ENCODE measurements at places on chromosomes 12 and 14.
A peak's percentile ranks its signal among the peaks of the same experiment; 100 is the strongest.

GRCh38 chr12:64240781-64241180 lies 18.7 kb upstream of the KICS2 start:
- DNase-seq = no peak

DNA sequence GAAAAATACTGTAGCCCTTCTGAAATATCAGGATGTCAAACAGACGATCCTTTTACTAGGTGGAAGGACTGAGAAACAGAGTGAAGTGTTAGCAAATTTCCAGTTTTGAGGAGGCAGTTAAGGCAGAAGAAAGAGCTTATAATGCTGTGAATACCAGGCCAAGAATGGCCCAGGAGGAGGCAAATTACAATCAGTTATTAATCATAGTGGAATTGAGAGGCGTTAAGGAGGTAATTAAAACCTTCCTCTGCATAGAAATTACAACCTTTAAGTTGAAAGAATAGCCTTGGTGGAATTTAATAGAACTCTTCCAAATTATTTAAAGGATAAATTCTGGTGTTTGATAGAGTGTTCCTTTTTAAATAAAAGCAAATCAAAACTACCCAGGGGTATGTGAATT lies 590.9 kb upstream of the SEL1L start:
- no peak for DNase-seq

GRCh38 chr12:3071107-3071506 lies 6.1 kb upstream of the TSPAN9 start:
- peak; percentile 20 for DNase-seq

DNA sequence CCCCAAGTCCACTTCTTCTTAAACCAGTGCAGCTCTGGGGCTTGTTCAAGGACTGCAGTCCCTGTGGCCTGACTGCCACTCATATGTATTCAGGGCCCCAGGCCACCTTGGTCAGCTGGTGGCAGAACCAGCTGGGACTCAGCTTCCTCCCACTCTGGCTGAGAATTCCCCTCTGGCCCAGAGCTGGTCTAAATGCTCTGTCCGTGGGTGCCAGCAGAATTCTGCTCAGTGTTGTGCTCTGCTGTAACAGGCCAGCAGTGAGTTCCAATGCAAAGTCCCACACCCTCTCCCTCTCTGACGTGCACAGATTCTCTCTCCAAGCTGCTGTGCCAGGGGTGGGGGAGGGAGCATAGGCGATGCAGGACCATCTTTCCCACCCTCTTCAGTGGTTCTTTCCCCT lies 210.4 kb upstream of the RGS6 start:
- DNase-seq = no peak

DNA sequence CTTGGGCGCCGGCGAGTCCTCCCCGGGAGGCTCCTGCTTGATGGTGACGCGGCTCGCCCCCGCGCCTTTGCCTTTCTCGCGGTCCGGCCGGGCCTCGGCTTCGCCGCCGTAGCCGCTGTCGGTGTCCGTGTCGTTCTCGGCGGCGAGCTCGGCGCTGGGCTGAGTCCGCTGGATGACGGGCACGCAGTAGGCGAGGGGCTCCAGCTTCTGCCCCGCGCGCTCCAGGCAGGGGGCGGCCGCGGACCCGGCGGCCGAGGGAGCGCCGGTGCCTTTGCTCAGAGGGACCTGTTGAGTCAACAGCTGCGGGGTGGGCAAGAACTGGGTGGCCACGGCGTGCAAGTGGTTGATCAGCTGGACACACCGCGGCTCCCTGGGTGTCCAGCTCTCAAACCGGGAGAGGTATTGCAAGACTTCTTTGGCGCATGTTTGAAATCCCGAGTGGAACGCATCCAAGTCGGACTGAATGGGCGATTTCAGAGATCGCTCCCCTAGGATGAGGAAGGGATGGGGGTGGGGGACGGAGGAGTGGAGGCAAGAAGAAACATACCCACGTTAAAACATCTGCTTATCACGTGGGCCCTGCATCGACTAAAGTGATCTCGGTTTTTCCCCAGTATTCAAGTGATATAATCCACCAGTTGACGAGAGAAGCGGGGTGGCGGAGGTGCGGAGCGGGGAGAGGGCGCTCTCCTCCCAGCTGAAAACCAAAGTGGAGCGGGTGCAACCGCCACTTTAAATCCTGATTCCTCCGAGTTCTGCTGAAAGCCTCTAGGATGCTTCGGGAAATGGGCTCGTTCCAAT lies 2.0 kb downstream of the BHLHE41 start:
- DNase-seq = peak; percentile 82

DNA sequence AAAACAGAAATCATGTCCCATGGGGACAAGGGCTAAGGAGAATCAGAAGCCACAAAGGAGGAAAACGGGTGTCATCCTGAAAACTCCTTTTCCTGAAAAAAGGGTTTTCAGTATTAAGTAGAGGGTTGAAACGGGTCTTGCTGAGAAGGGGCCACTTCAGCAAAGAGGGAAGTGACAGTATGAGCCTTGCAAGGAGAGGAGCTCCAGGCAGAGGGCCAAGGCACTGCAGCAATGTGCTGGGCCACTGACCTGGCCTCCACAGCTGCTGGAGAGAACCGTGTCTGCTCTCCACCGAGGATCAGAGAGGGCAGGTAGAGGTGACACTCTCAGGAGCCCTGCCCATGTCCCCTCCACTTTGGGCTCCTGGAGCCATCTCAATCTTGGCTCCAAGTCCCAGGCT lies 103.3 kb downstream of the NCOR2 start:
- no peak for DNase-seq

DNA sequence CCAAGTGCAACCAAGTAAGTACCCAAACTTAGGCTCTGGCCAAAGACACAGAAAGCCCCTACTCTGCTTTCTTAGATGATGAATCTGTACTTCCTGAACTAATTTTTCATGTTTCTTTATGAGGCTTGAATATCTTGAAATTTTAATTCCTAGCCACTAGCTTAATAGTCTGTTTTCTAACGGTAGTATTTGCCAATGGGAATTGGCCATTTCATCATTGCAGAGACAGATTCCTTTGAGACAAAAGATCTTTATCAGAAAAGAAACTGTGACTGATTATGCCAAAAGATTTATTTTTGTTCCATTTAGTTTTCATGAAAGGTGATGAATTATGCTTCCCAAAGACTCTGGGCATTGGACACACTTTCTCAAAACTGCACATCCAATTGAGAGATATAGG lies 48.7 kb downstream of the DAD1 start:
- no peak for DNase-seq

GRCh38 chr12:93740751-93741150 lies 63.6 kb downstream of the CRADD start:
- no peak for DNase-seq

DNA sequence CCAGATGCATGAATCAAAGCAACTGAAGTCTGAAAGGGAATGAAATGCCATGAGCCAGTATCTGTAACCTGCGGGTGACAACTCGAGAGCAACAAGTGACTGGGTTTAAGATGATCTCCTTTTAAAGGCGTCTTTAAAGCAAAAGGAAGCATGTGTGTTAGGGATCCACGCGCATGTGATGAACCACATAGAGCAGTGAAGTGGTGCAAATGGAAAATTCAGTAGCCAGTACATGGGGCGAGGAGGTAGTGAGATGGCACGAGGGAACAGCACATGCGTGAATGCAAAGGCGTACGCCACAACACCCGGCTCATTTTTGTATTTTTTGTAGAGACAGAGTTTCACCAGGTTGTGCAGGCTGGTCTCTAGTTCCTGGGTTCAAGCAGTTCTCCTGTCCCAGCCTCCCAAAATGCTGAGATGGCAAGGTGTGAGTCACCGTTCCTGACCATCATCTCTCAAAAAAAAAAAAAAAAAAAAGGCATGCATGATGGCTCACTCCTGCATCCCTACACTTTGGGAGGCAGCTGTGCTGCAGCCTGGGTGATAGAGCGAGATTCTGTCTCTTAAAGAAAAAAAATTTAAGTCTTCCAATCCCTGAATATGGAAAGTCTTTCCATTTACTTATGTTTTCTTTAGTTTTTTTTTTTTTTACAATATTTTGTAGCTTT lies 24.6 kb upstream of the BCL7A start:
- DNase-seq = no peak

Data from astrocyte (in vitro differentiated cells and primary cell).